Activated CD8-positive, alpha-beta memory T cell treated with anti-CD3 and anti-CD28 coated beads, Interleukin-2, amount 10 ng/mL, durations not matched to agents 7 days and 5 days (primary cell): ENCODE measurements at places on chromosomes 16 and 17. TPM values are rescaled to one million over a fixed set of nuclear protein-coding genes. Genes with fewer than 3 reads are reported as not detected.

C17orf107 gene
- 0.98 TPM for total RNA-seq

DNA sequence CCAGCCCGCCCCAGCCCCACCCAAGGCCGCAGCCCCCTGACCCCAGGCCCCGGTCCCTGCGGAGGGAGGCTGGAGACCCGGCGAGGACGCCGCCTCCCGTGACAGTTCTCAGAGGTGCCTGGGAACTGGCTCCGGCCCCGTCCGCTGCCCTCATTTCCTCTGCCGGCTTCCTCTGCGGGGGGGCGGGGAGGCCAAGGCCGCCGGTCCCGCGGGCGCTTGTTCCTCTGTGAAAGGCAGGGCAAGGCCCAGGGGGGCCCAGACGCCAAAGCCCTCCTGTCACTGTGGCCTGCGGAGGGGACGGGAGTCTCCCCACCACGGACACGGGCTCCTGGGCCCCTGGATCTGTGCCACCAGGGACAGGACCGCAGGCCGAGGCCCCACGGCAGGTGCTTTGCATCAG, 5.0 kb upstream of the PVALEF start:
- DNase-seq = no peak

- DNase-seq = no peak
Measured at GRCh38 chr17:4584101-4584916, at the start of gene SMTNL2. TSS of gene SMTNL2 (plus strand) at chr17:4584529. CDS start at chr17:4584606, 77 bp downstream.

TNP2 gene
- total RNA-seq = not detected

DNA sequence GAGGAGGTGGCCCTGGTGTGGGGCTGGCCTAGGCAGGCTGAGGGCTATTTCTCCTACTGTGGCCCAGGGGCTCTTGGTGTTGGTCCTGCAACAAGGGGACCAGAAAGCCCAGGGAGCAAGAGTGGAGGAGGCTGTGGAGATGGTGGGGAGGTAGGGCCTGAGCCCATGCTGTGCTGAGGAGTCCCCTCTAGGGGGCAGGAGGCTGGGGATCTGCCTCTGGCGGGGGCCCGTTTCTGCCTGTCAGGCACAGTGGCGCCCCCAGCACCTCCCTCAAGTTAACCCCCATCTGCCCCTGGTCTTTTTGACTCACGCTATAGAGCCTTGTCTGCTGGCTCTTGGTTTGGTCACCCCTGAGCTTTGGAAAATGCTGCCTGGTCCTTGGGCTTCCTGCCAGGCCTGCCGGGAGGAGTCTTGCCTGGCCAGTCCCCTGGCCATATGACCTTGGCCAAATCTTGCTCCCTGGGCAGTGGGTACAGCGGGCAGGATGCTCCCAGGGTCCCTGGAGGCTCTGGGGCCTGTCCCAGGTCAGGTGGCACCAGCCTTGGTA, 5.9 kb downstream of the BAIAP2 start:
- no peak for DNase-seq
